ENCODE measurements at places on chromosomes 13 and 19.

DNA sequence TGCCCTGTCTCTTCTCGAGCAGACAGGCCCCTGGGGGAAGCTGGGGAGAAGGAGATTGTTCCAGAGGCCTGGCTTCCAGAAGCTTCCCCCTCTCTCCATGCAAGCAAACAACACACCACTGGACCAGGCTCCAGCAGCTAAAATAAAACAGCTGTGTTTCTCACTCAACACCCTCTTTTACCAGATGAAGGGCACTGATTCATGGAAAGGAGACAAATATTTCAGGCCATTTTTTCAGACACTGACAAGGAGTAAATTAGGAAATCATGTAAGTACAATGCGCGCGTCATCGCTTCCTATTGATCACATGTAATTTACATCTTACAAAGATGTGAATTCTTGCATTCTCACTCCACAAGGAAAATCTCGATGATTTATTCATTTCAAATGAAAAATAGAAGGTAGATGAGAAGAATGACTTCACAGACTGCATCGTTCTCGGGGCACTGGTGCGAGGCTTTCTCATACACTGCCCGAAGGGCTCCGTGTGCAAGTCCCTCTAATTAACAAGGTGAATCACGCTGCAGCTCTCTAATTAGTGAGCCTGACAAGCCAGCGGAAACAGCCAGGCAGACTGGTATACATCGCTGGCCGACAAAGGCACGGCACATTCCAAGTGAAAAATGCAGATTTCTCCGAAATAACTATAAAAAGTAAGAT, 153.6 kb downstream of the KCTD15 start:
- peak; percentile 29 for DNase-seq

GRCh38 chr13:44234566-44234965, 139.1 kb upstream of the SERP2 start:
- no peak for DNase-seq

DNA sequence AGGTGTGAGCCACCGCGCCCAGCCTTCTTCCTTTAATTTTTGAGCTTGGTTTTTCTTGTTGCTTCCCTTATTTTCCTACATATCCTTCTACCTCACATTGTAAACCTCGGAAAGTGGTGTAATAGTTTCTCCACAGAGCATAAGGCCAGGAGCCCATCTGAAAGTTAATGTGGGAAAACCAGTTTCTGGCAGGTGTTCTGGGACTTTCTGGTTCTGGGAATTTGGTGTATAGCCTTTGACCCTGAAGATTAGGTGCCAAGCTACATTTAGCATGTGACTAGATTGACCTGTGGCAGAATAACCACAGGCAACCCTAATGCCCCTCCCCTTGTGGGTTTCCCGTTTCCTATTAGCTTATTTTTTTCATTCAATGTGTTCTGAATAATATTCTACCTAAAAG, 8.7 kb downstream of the POP4 start:
- peak; percentile 78 for DNase-seq

GRCh38 chr19:45834970-45835369, 19.9 kb upstream of the RSPH6A start:
- DNase-seq, result no peak

GRCh38 chr19:31255831-31256592, 93.2 kb downstream of the TSHZ3 start:
- DNase-seq, result no peak

GRCh38 chr19:31448221-31448657, 99.0 kb upstream of the TSHZ3 start:
- DNase-seq, result no peak

- DNase-seq, result no peak
Observed at GRCh38 chr13:29421118-29421517, 174.4 kb downstream of the SLC7A1 start.

DNA sequence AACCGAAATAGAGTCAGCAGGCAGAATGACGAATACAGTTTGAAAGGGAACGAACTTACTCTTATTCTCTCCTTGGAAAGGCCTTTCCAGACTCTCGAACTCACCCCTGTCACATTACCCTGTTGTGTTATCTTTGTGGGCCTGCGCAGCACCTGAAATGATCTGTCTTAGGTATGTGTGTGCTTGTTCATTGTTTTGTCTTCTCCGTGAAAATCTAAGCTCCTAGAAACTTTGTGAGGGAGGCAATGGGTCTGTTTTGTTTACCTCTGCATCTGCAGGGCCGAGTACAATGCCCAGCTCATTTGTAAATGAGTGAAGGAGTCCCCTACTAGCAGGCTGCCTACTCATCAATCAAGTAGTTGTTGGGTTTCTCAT, 19.6 kb downstream of the HMGB1 start:
- no peak for DNase-seq

DNA sequence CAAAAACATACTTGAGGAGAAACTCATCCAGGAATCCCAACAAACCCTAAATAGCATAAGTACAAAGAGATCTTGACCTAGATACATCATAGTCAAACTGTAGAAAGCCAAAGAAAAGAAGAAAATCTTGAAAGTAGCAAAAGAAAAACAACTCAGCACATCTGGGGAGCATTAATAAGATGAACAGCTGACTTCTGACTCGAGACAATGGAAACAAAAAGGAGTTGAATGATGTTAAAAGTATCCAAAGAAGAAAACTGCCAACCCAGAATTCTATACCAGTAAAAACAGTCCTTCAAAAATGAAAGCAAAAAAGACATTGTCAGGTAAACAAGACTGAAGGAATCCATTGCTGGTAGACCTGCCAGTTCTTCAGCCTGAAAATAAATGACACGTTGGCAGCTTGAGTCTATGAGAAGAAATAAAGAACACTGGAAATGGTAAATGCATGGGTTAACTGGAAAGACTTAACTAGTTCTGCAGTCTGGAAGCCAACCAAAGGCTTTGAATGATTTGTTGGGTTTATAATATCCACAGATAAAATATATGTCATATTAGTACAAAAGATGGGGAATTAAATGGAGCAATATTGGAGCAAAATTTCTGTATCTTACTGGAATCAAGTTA, 46.8 kb downstream of the TSSK6 start:
- DNase-seq, result no peak

Data from left lobe of liver (tissue), 2 donors.